ENCODE measurements at places on chromosomes 3 and 15. TPM values are rescaled to one million over a fixed set of nuclear protein-coding genes. Genes with fewer than 3 reads are reported as not detected.

CCDC39 gene
- polyA plus RNA-seq = not detected

CCR5 gene
- polyA plus RNA-seq = not detected

TGM5 gene
- 0.65 TPM for polyA plus RNA-seq

GOLGA8T gene
- 0.07 TPM for polyA plus RNA-seq

CIDEC gene
- 19.6 TPM for polyA plus RNA-seq

MESP2 gene
- polyA plus RNA-seq = not detected

RAD51 gene
- 8.5 TPM for polyA plus RNA-seq

FBXW12 gene
- not detected for polyA plus RNA-seq

PLSCR5 gene
- polyA plus RNA-seq = 0.22 TPM

PLSCR4 gene
- polyA plus RNA-seq = 59.0 TPM

DNASE1L3 gene
- polyA plus RNA-seq = 1.7 TPM

ARRDC4 gene
- 2.5 TPM for polyA plus RNA-seq

TRAT1 gene
- not detected for polyA plus RNA-seq

CSPG4 gene
- 0.03 TPM for polyA plus RNA-seq

OSTN gene
- not detected for polyA plus RNA-seq

COMMD2 gene
- polyA plus RNA-seq = 33.0 TPM

ZNF80 gene
- not detected for polyA plus RNA-seq

TMEM207 gene
- not detected for polyA plus RNA-seq

LIPC gene
- polyA plus RNA-seq = 38.0 TPM

RTP4 gene
- polyA plus RNA-seq = 0.08 TPM

PLCH1 gene
- 2.0 TPM for polyA plus RNA-seq

GOLGA6L4 gene
- polyA plus RNA-seq = 2.0 TPM

PSTPIP1 gene
- 4.4 TPM for polyA plus RNA-seq

SUCNR1 gene
- 0.03 TPM for polyA plus RNA-seq

NRROS gene
- polyA plus RNA-seq = not detected

GPR149 gene
- not detected for polyA plus RNA-seq

DUOX1 gene
- 0.03 TPM for polyA plus RNA-seq

CYP1A1 gene
- 8.0 TPM for polyA plus RNA-seq

GMNC gene
- not detected for polyA plus RNA-seq

TSPAN3 gene
- 167 TPM for polyA plus RNA-seq

ARF4 gene
- 195 TPM for polyA plus RNA-seq

GCSAM gene
- polyA plus RNA-seq = not detected

PARP9 gene
- 6.5 TPM for polyA plus RNA-seq

HIGD2B gene
- polyA plus RNA-seq = not detected

GHSR gene
- polyA plus RNA-seq = not detected

POPDC2 gene
- polyA plus RNA-seq = 0.58 TPM

TLR9 gene
- polyA plus RNA-seq = not detected

CSTA gene
- 4.9 TPM for polyA plus RNA-seq

ECE2 gene
- polyA plus RNA-seq = not detected

CCR1 gene
- not detected for polyA plus RNA-seq

FES gene
- polyA plus RNA-seq = 4.3 TPM

All from HepG2 (cell line).